ENCODE measurements at places on chromosomes 11 and 22.

GRCh38 chr11:71895961-71896360 lies 17.7 kb downstream of the DEFB131B start:
- no peak for DNase-seq

DNA sequence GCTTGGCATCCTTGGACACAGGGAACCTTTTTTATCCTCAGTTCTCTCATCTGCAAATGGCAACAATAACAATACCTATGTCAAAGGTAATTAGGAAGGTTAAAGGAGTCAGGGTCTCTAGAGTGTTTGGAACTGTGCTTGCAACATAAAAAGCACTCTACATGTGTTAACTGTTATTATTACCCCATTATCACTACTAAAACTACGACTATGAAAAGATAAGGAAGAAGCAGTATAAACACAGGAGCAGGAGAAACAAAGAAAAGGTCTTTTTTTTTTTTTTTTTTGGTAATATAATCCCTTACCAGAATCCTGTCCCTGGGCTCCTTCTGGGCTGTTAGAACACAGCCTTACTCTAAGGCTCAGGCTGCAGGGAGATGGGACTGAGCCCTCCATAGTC lies 348.2 kb downstream of the CADM1 start:
- DNase-seq, result no peak

GRCh38 chr11:5369789-5370188 lies 13.8 kb upstream of the OR51M1 start:
- peak; percentile 24 for DNase-seq

GRCh38 chr22:17120281-17120680 lies 879 bp downstream of the TMEM121B start:
- DNase-seq, result no peak

DNA sequence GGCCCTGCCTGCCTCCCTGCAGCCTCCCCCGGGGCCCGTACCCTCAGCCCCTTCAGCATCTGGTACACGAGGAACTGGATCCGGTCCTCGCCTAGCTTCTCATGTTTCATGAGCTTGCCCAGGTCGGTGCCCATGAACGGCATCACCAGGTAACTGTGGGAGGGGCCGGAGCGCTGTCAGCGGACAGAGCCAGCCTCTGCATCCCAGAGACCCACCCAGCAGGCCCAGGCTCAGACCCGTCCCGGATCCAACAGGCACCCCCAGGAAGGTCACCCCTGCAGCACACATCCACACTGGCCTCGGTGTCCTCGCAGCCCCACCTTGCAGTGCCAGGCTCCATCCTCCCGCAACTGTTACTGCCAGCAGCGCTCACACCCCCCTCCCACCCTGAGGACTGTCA lies 4.4 kb downstream of the MAPK12 start:
- DNase-seq, result no peak

DNA sequence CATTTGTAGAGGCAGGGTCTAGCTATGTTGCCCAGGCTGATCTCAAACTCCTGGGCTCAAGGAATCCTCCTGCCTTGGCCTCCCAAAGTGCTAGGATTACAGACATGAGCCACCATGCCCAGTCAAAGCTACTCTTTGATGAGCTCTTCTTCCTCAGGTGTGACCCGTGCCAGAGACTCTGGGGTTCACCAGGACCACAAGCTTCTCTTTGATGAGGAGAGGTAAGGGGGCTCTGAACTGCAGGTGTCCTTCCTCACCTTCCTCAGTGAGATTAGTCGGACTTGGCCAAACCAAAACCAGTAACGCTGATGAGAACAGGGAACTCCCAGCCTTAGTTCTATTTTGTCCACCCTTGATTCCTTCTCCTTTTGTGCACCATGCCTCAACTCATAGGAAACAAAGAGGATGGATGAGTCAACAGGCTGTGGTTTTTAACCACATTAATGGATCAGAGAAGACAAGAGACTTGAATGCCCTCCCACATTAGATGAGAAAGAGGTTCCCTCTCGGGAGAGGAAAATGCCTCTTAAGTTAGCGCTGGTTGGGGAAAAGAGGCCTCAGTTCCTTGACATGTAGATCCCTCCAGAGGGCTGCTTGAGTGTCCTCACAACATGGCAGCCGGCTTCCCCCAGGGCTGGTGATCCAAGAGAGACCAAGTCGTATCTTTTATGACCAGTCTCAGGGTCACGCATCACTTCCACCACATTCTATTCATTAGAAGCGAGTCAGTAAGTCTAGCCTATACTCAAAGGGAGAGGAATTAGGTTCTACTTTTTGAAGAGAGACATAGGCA lies 25.7 kb upstream of the CTR9 start:
- peak; percentile 71 for DNase-seq

DNA sequence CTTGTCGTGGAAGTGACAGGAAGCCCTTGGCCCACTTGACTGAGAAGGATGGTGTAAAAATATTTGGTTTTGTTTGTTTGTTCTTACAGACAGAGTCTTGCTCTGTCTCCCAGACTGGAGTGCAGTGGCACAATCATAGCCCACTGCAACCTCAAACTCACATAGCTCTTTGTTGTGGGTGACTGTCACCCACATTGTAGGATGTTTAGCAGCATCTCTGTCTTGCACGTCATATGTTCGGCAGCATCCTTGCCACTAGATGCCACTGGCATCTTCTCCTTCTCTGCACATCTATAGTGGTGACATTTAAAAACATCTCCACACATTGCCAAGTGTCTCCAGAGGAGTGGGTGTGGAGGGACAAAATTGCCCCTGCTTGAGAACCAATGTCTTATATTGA lies 56.8 kb downstream of the PRR5L start:
- DNase-seq, result no peak

GRCh38 chr11:75055511-75055910 lies 41.2 kb downstream of the OR2AT4 start:
- no peak for DNase-seq

GRCh38 chr22:29704528-29705285 lies 15.1 kb upstream of the CABP7 start:
- no peak for DNase-seq

GRCh38 chr11:14480716-14481115 lies 18.9 kb downstream of the COPB1 start:
- DNase-seq, result no peak

GRCh38 chr11:92211576-92212167 lies 12.9 kb upstream of the FAT3 start:
- DNase-seq, result no peak

GRCh38 chr11:44695169-44695833 lies 31.5 kb upstream of the TSPAN18 start:
- no peak for DNase-seq

GRCh38 chr11:107140983-107141382 lies 122.7 kb upstream of the GUCY1A2 start:
- DNase-seq, result no peak

DNA sequence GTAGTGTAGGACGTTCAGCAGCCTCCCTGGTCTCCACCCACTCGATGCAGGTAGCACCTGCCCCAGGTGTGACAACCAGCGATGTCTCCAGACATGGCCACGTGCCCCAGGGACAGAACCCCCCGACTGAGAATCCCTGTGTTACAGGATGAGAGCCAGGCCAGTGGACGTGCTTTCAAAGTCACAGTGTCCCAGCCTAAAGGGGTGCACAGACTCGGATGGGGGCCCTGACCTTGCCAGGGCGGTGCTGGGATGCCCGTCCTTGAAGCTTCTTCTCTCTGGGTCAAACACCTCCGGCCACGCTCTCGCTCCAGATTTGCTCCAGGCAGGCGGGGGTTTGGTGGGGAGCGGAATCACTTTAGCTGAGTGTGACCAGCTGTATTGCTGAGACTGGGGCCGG lies 23.3 kb upstream of the GAL start:
- DNase-seq, result no peak

GRCh38 chr22:49325531-49326395 lies 501.9 kb downstream of the BRD1 start:
- no peak for DNase-seq

GRCh38 chr22:45211848-45212247 lies 28.8 kb downstream of the KIAA0930 start:
- no peak for DNase-seq

GRCh38 chr11:94088906-94089305 lies 39.7 kb upstream of the PANX1 start:
- DNase-seq, result no peak

DNA sequence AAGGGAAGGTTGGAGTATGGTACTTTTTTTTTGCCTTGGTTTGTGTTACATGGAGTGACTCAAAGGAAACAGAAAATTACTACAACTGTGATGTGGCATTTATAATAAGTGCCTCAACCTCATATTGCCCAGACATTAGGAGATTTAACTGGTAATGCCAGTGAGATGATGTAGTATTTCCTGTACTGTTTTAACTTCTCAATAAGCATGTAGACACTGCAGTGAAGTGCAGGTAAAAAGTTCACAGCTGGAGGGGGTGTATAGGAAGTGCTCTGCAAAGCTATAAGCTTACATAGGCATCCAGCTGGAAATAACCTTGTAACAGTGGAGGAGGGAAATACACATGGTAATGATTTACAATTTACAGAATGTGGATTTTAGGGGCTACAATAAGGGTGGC lies 138.2 kb upstream of the MTMR2 start:
- DNase-seq, result no peak

- DNase-seq, result no peak
Measured at GRCh38 chr11:113119074-113119473, 157.9 kb downstream of the NCAM1 start.

DNA sequence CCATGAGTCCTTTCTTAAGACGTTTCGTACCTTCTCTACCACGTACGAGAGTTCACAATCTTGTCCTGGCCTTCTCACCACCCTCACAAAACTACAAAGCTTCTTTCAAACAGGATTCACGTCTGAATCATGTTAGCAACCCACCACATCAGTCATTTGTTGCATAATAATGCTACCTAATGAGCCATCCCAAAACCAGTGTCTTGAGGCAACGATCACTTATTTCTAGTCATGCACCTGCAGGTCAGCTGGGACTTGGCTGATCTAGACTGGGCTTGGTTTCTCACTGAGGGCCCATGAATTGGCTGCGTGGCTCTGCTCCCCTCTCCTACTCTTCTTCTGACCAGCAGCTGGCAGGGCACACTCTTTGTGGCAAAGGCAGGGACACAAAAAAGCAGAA lies 28.3 kb downstream of the LARGE1 start:
- no peak for DNase-seq

DNA sequence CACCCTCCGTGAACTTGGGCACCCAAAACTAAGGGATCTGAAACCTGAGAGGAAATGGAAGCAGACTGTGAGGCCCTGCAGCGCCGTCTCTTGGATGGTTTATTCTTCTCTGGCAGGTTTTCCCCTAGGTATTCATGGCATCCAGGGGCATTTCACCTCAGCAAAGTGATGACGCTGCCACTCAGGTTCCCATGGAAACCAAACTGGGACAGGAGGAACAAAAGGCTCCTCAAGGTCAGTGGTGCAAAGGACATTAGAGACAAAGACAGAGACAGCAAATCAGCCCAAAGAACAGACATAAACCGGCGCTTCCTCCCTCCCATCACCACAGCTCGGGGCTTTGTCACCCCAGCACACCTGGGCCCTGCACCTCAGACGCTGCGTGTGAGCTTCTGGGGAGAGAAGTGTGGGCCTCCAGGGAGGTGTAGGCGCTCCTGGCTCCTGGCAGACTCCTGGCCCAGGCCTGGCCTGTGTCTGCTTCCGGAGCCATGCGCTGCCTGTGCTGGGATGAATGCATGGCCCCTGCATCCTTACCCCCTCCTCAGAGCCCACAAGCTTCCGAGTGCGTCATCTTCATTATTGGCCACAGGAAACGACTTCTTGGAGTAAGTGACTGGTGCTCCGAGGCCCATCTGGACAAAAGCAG lies 5.9 kb downstream of the TP53AIP1 start:
- no peak for DNase-seq

DNA sequence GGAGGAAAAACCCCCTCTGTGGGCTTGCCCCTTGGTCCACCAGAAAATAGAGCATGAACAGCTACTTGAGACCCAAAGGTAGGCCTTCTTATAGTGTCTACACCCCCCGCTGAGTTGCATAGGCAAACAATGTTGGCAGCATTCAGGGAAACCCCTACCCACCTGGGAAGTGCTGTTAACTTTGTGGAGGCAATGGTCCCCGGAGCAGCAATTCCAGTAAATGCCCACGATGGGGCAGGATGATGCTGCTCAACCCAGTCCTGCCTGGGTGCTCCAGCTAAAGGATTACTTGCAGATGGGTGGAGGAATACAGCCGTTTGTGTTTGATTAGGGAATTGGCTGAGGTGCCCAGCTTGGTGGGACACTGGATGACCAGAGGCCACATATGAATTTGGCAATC lies 381.3 kb upstream of the ANO5 start:
- no peak for DNase-seq

- DNase-seq, result no peak
Measured at GRCh38 chr11:130964058-130964792, 47.9 kb upstream of the SNX19 start.

- DNase-seq, result no peak
Measured at GRCh38 chr11:8717876-8718753, 35.5 kb downstream of the RPL27A start.

- DNase-seq, result no peak
Measured at GRCh38 chr22:37630839-37631435, 8.5 kb upstream of the SH3BP1 start.

DNA sequence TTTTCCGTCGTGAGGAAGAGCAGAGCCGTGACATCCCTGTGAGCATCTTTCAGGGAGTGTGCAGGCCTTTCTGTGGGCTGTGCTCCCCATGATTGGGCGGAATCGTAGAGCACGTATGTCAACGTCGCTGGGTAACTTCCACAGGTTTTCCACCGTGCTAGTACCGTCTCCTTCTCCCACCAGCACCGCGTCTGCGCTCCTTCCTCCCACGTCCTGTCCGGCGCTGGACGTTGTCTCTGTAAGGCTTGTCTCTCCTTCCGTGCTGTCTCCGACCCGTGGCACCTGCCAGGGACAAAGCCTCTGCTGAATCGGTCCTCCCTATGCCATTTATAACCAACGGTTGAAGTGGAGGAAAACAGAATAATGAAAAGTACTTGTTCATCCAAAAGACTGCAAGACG lies 386.7 kb downstream of the BRD1 start:
- no peak for DNase-seq

- DNase-seq, result no peak
Measured at GRCh38 chr11:37504921-37505320, 906.9 kb upstream of the RAG2 start.

- DNase-seq, result no peak
Measured at GRCh38 chr11:35163702-35164496, 24.9 kb downstream of the CD44 start.

DNA sequence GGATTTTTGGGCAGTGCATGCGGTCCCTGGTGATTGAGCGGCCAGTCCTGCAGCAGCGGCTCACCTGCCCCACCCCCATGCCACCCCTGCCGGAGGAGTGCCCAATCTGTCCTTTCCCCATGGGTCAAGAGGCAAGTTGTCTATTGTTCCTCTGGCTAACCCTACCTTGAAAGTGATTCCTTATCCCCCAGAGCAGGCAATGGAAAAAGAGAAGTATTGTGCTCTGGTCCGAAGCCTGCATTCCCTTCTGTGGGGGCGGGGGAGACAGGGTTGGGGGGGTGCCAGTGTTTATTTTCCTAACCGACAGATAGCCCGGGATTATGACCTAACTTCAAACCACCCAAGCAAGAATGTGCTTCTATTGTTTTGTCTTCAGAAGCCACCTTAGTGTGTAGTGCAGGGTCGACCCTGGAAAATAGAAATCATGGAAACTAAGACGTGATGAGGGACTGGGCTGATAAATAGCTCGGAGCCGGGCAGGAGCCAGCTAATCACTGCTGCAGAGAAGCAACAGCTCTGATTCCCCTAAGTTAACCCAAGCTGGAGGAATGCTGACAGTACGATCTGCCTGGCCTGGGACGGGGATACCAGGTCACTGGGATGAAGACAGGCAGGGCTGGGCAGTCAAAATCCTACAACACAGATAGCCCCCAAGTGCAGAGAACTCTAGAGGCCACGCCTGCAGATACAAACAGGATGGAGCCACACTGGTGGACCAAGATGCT lies 38.7 kb upstream of the ATXN10 start:
- DNase-seq, result no peak
